Stomach (tissue), 19 donors: ENCODE measurements at places on chromosomes 6 and 20. TPM values are rescaled to one million over a fixed set of nuclear protein-coding genes. Genes with fewer than 3 reads are reported as not detected.
A peak's percentile ranks its signal among the peaks of the same experiment; 100 is the strongest.

DNA sequence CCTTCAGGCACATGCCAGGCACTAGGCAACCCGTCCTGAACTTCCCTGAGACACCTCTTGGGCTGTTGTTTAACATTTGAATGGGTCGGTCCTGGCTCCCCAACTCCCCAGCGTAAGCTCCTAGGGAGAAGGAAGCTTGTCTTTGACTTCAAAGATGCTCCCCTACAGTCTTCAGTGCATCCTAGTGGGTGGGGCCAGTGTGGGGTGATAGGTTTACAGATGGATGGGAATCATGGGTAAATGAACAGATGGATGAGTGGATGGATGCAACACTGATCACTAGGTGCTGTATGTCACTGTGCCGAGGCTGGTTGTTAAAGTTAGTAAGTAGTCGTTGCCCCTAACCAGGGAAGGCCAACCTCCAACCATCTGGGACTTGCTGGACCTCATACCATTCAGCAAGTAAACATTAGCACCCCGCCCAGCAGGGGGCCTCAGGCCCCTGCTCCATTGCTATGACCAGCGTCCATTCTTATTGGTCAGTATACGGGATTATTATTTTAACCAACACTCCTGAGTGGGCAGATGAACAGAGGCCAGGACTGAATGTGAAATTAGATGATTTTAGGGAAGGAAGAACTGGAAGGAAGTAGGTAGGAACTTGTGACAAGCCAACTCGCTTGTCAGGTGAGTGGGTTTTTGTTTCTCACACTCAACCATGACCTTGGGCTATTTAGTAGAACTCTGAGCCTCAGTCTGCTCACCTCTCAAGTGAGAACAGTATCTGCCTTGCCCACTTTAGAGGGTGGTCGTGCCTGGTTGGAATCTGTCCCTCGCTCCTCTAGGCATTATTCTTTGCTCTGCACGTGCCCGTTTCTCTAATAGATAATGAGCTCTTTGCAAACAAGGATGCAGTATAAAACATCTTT, 82.9 kb upstream of the FOXP4 start:
- DNase-seq, result peak; percentile 86

DEFB124 gene
- total RNA-seq, result not detected

DNA sequence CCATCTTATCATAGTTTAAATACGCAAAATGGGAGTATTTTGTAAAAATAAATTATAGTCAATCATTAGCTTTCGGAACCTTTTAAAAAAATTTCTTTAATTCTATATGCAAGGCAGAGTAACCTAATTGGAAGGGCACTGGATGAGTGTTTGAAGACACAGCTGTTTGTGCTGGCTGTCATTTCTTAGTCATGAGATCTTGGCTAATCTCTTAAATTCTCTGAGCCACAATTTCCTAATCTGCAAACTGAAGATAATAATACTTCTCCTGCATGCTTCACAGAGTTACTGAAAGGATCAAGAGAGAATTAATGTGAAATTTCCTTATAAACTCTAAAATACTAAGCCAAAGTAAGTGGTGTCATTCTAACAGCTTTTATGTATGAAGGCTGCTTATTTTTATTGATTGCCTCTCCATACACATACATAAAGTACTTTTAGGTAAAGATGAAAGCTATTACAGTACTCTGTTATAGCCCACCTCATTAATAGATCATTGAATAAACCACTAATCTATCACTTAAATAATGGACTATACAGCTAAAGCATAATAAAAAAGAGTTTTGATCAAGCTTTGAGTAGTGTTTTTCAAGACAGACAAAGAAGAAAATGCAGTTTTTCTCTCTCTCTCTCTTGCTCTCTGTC, 383.7 kb upstream of the IRAK1BP1 start:
- DNase-seq, result no peak

DNA sequence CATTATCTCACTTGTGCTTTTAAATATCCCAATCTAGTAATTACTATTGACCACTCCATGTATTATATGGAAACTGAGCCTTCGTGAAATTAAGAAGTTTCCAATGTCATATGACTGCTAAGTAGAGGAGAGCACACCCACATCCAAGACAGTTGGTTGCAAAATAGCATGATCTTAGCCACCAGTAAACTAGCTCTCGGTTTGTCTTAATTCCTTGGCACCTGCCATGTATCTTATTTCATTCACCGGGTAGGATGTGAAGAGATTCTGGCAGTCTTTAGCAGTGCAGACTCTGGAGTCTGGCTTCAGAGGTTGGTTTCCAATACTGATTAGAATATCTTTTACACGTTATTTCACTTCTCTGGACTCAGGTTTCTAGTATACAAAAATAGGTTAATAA, 270.3 kb downstream of the LAMA2 start:
- DNase-seq, result no peak

RGS17 gene
- 0.45 TPM for total RNA-seq

- DNase-seq, result no peak
These were observed 298.8 kb upstream of the MAP3K7 start for GRCh38 chr6:90885611-90886056.

DNA sequence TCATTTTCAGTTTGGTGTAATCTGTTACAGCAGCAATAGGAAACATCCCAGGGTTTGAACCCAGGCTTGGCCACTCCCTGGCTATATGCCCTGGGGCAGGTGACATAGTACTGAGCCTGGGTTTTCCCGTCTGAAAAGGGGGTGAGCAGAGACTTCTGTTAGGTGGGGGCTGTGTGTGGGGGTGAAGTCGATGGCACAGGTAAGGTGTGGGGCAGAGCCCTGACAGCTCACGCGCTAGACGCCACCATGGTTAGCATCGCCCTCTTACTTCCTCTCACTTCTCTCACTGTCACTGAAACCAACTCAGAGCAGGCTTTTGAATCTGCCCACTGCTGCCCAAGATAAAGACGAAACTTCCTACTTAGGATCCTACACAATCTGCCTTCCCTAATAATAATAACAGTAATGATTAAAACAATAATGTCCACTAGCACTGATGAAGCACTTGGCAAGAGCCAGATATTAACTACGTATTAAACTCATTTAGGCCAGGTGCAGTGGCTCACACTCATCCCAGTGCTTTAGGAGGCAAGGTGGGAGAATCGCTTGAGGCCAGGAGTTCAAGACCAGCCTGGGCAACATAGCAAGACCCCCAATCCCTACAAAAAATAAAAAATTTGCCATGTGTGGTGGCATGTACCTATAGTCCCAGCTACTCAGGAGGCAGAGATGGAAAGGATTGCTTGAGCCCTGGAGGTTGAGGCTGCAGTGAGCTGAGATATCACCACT, 117.9 kb upstream of the PTPN1 start:
- DNase-seq, result no peak

- no peak for DNase-seq
These were observed 58.0 kb upstream of the TFB1M start for GRCh38 chr6:155372256-155372655.

- DNase-seq, result no peak
These were observed 34.8 kb upstream of the B4GALT5 start for GRCh38 chr20:49748525-49748838.

DNA sequence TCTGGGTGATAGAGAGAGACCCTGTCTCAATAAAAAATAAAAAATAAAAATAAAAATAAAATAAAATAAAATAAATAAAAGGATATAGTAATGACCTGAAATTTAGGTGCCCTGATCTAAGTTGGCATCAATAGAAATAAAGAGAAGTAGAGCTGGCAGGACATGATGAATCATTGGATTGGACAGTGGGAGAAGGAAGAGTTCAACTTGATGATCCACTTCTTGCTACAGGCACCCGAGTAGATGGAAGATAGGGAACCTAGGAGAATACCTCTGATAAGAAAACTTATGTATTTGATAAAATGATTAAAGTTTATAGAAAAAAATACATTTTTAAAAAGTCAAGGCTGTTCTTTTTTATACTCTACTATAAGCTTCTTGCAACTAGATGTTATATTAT, 79.0 kb downstream of the ADTRP start:
- no peak for DNase-seq

DNA sequence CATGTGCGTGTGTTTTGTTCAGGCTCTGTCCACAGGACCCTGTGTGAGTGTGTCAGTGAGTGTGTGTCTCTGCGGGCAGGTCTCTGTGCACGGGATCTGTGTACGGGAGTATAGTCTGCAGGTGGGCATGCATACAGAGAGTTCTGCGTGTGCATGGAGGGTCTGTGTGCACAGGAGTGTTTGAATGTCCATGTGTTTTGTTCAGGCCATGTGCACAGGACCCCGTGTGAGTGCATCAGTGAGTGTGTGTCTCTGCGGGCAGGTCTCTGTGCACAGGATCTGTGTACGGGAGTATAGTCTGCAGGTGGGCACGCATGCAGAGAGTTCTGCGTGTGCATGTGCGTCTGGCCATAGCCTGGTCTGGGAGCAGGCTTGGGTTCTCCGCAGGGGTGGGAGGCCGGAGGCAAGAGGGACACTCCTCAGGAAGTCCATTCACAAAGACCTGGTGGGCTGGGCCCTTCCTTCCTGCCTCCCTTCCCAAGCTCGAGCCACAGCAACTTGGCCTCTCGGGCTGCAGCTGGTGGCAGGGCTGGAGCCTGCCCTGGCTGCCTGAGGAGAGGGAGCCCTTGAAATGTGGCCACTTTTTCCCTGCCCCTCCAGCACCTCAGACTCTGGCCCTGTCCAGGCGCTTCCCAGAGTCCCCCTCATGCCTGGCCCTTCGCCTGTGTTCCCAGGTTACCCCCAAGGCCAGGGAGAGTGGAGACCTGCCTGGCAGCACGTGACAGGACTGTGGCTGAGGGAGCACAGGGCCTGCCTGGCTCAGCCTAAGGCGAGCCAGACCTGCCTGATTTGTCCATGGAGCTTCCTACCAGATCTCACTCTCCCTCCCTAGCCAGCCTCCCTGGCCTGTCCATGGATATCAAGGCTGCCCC, 6.8 kb downstream of the HSPA12B start:
- no peak for DNase-seq

DNA sequence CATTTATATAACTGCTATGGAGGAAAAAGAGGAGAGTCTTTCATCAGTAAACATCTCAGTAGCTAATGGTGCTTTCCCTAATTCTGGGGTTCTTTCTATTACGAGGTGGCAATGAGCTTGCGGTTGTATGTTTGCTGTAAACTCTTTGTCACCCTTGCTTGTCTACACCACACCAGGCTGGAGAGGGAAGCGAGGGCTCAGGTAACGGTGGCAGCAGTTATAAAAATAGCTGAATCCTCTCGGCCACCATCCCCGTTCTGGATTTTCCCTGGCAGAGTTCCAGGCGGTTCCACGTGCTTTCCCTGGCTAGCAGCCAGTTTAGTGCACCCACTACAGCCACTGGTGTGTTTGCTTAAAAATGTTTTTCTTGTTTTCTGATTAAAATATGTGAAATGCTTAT, 39.0 kb downstream of the MAS1 start:
- DNase-seq, result peak; percentile 43
